ENCODE measurements at places on chromosomes 12 and 14. TPM values are rescaled to one million over a fixed set of nuclear protein-coding genes. Genes with fewer than 3 reads are reported as not detected.

PSMD9 gene
- 31.7 TPM for total RNA-seq

IFNG gene
- total RNA-seq = not detected

TAS2R19 gene
- 6.1 TPM for total RNA-seq

KRT74 gene
- 0.04 TPM for total RNA-seq

BTG1 gene
- 47.4 TPM for total RNA-seq

GALNT8 gene
- total RNA-seq = 14.6 TPM

OTUB2 gene
- total RNA-seq = 3.8 TPM

ZFHX2 gene
- total RNA-seq = 7.6 TPM

ZBTB42 gene
- total RNA-seq = 3.3 TPM

DNA sequence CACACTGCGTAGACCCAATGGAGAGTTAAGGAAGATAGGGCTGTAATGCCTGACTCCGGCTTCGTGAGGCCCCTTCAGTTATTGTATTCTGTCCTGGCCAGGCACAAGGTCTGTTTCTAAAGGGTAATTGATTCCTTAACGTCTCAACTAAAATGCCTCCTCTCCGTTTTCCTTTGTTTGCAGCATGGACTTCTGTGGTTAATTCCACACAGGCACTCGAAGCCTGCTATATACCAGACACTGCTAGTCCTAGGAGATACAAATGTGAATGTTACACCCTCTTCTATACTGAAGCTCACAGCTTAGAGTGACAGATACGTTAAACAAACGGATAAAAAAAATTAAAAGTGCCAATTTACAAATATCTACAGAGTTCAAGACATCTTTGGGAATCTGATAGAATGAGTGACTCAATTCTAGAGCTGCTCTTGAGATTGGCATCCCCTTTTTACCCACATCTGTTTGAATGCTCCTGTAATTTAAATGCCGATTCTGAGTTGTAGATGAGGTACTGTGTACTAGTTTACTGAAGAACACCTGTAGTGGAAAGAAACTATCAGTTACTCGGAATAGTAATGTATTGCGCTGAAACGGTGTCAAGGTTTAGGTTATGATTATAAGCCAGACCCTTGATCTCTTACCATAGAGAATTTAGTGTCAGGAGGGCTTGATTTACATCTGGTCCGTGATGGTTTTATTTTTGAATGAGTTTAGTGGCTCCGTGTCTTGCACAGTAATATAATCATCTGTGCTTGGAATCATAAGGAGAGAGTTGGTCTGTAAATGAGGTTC lies 784 bp downstream of the PSMA6 start:
- ATAC-seq = no peak

- ATAC-seq = peak; percentile 61
Observed at GRCh38 chr12:64273527-64274403, 51.7 kb upstream of the KICS2 start.

GRCh38 chr12:5537771-5538170 lies 105.9 kb downstream of the NTF3 start:
- ATAC-seq = no peak

DNA sequence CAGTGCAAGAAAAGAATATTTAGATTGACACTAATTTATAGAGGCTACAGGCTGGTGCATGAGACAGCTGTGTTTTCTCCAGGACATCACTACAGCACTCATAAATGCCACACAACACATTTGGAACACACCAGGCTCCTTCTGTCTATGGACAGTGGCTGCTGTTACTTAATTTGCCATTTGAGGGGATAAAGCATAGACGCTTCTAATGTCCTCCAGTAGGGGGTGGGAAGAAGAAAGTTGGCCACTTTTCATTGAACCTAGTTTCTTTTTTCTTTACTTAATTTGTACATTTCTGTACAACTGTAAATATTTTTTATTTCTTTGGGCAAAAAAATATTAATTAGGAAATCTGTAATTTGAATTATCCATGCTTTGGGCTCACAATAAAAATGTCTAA lies 12.4 kb upstream of the RTN1 start:
- ATAC-seq = no peak

GRCh38 chr14:61064856-61065255 lies 83.8 kb downstream of the SLC38A6 start:
- no peak for ATAC-seq

DNA sequence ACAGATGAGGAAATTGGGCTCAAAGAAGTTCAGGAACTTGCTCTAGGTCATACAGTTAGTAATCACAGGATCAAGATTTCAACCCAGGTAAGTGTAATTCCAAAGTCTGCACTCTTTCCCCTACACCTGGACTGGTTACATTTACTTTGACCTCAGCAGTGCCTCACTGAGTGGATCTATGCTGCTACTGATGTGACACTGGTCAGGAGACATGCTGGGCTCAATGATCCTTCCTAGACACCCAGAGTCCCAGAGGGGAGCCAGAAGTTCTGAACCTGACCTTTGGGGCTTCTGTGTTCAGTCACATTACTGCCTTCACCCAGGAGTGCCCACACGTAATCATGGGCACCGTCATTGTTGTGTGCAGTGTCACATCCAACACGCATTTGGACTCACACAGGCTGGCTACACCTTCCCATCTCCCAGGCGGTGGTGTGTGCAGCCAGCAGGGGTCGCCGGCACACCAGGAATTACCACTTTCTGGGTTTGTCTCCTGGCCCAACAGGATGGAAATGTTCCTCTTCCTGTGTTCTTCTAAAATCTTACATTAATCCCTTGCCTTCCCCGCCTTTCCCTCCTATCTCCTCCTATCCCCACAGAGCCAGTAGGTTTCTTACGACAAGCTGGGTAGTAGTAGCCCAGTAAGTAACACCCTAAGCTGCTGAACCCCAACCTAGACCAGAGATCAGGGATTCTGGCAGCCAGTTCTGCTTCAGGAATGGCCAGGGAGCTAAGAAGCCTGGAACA lies 25.6 kb downstream of the CALCOCO1 start:
- peak; percentile 82 for ATAC-seq

- no peak for ATAC-seq
Observed at GRCh38 chr12:13194401-13195110, 2.0 kb upstream of the EMP1 start.

DNA sequence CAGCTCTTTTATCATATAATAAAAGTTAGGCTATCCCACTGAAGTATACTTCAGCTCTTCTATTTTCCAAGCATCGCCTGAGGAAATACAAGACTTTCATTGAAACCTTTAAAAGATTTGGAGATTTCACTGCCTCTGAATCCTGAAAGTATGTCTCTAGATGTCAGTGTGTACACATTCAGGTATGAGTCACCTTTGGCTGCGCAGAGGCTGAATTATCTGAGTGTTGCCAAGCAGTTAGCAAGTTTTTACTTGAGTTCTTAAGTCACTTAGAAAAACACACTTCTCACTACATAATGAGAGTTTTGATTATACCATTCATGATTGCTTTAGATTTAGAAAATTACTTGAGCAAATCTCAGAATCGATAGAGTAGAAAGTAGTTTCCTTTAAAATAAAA lies 210.3 kb downstream of the TMTC2 start:
- no peak for ATAC-seq

- no peak for ATAC-seq
Observed at GRCh38 chr12:105222284-105222655, 13.7 kb downstream of the APPL2 start.

DNA sequence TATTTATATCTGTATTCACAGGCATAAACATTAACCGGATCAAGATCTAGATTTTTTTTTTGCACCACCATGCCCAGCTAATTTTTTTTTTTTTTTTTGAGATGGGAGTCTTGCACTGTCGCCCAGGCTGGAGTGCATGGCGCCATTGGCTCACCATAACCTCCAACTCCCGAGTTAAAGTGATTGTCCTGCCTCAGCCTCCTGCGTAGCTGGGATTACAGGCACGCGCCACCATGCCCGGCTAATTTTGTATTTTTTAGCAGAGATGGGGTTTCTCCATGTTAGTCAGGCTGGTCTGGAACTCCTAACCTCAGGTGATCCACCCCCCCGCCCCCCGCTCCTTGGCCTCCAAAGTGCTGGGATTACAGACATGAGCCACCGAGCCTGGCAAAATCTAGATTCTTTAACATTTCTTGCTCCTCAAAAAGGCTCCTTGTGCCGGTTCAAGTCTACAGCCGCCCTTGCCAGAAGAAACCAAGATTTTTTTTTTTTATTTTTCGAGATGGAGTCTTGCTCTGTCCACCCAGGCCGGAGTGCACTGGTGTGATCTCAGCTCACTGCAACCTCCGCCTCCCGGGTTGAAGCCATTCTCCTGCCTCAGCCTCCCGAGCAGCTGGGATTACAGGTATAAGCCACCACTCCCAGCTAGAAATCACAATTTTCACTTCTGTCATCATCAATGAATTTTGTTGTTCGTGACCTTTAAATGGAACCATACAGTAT lies 36.9 kb upstream of the SLC2A3 start:
- ATAC-seq = no peak

DNA sequence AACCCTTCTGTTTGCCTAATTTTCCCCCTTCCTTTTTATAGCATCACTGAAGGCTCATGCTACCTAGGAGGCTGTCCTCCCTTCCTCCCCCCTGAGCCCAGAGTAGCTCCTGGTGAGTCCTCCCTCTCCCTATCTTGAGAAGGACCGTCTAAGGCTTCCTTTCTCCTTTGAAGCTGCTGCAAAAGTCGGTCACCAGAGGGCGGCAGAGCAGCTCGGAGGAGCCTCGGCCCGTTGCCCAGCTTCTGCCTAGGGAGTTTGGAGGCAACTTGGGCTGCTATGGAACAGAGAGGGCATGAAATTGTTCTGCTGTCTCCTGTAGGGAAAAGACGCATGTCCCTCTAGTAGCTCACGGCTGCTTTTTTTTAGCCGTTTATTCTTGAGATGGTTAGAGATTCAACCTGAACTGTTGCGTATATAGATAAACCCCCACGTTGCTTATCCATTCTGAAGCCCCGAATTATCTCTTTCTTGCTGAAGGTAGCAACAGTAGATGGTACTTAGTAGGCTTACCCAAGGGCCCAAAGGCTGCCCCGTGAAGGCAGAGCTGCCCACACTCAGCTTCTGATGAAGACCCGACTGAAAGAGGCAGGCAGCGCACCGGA lies 5.7 kb downstream of the WNT5B start:
- peak; percentile 71 for ATAC-seq

GRCh38 chr12:129331356-129332085 lies 478.2 kb downstream of the GLT1D1 start:
- ATAC-seq = no peak

DNA sequence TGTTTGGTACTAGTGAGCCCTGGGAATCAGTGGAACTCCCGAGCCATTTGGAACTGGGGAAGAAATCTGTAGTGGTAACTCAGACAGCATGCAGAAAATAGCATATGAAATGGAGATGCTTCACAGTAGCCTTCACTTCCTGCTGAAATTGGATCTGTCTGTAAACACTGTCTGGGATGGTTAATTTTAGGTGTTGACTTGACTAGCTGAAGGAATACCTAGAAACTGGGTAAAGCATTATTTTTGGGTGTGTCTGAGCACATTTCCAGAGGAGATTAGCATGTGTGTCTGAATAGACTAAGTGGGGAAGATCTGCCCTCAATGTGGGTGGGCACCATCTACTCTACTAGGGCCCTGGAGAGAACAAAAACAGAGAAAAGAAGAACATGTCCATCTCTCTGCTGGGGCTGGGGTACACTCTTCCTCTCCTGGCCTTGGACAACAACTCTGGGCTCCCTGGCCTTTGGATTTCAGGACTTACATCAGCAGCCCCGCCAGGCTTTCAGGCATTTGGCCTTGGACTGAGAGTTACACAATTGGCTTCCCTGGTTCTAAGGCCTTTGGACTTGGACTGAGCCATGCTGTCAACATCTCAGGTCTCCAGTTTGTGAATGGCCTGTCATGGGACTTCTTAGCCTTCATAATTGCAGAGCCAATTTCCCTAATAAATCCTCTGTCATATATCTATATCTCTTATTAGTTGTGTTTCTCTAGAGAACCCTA lies 14.0 kb upstream of the CRADD start:
- no peak for ATAC-seq

- ATAC-seq = peak; percentile 48
Observed at GRCh38 chr12:54216797-54217661, 28.2 kb upstream of the SMUG1 start.

- no peak for ATAC-seq
Observed at GRCh38 chr12:62910549-62911169, 24.3 kb downstream of the PPM1H start.

GRCh38 chr14:75835156-75835725 lies 146.6 kb downstream of the TGFB3 start:
- ATAC-seq = no peak

DNA sequence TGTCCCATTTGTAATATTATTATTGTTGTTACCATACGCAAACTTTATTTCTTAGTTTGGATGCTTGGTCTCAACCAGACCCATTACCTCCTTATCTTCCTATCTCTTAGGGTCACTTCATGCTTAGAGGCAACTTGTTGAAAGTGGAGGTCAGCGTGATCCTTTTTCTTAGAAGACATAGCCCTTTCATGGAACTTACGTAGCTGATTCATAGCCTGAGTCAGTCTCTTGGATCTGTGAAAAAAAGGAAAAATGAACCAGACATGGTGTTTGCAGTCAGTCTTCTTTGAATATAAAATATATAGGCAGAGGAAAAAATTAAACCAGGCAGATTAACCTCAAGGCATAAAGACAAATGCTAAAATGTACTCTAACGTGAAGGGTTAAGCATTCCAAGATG lies 613.7 kb downstream of the DIO2 start:
- ATAC-seq = no peak

GRCh38 chr12:103441437-103442181 lies 54.2 kb downstream of the C12orf42 start:
- ATAC-seq = no peak

Measured in motor neuron (in vitro differentiated cells).